ENCODE measurements at places on chromosomes 2 and 18.

DNA sequence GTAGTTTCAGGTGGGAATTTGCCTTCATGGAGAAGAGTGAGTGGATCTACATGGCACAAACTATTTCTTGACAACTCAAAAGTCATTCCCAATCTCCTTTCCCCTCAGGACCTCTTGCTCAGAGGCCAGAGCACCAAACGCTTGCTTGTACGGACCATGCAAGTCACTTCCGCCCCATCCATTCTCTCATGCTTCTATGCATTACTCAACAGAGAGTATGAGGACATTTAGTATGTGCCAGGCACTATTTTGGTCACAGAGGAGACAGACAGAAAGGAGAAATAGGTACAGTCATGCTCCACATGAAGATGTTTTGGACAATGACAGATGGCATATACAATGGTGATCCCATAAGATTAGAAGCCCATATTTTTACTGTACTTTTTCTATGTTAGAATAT is 117.5 kb downstream of the ACTR3 start:
- DNase-seq, result no peak

GRCh38 chr2:158116936-158117335 is 15.3 kb downstream of the UPP2 start:
- DNase-seq, result no peak

- DNase-seq, result no peak
Measured at GRCh38 chr18:8559612-8560186, 49.5 kb upstream of the RAB12 start.

DNA sequence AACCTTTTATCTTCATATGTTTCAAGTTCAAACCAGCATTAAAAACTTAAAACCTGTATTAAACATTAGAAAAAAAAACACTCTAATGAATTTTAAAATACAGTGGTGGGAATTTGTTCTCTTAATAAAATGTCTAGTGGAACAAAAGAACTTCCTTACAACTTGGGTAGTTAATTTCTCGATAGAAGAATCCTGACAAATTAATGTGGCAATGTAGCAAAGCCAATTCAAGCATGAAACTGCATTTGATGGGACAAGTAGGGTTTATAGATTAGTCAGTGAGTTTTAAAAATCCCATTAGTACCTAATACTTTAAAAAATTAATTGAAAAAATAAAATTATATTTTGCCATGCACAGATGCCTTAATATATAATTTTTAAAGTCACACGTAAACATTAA is 59.4 kb downstream of the PDE1A start:
- DNase-seq, result no peak

GRCh38 chr18:76456823-76457222 is 38.2 kb downstream of the ZNF516 start:
- no peak for DNase-seq

GRCh38 chr2:239409976-239410375 is 9.2 kb upstream of the HDAC4 start:
- DNase-seq, result no peak

DNA sequence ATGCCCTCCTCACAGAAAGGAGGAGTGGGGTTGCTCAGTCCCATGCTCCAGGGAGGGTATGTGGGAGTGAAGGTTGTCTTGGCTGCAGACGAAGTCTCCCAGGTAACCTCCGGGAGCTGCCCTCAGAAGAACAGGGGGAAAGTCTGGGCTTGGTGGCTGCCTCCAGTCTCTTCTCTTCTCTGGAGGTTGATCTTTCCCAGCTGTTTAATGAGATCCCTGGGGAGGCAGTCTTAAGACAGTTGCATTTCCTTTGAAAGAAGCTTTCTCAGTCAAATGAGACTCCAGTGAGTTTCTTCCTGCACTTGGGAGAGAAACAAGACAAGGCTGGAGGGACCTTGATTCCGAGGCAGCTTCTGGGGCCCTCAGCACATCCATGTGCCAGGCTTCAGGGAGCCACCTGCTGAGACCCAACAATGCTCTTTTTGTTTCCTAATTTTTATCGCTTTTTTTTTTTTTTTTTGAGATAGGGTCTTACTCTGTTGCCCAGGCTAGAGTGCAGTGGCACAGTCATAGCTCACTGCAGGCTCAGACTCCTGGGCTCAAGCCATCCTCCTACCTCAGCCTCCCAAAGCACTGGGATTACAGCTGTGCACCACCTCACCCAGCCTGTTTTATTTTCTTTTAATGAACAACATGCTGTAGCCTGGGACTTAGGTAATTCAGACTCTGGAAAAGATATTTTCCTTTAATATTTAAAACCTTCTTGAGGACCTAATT is 71.7 kb upstream of the TPO start:
- no peak for DNase-seq

DNA sequence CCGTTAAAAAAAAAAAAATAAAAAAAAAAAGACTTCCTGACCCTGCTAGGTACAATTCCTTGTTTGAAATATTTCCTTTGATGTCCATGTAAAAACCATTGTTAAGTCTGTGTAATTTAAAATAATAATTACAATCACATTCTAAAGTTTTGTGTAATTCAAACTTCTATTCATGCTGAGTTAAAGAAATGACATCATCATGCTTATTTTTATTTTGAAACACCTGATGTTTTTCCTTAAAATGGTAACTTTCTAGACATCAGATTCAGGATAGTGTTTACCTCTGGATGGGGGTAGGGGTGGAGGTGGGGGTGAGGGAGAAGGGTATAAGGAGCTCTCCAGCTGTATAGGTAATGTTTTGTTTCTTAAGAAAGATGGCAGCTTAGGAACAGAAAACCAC is 92.8 kb downstream of the ADCYAP1 start:
- no peak for DNase-seq

GRCh38 chr18:51193621-51194287 is 3.7 kb downstream of the MEX3C start:
- no peak for DNase-seq

DNA sequence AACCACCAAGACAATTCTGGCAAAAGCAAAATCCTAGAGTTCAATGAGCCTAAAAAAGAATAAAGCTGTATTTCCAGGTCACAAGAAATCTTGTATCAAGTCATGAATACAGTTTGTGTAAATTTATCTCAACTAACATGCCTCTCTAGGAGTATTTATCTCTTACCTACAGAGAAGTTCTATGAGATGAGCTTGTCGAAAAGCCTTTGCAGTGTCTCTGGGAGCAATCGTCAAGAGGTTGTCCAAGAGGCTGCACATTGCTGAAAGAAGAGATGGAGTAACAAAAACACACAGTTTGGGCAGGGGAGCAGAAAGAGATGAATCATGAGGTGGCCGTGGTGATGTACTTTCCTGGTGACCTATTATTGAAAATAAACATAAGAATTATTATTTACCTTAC is 112.0 kb upstream of the CD226 start:
- no peak for DNase-seq

GRCh38 chr2:33107690-33108482 is 161.1 kb downstream of the LTBP1 start:
- no peak for DNase-seq

GRCh38 chr2:85704800-85705679 is 10.9 kb downstream of the GNLY start:
- no peak for DNase-seq

GRCh38 chr2:467892-468647 is 180.2 kb upstream of the ALKAL2 start:
- DNase-seq, result no peak

GRCh38 chr2:18455236-18455862 is 105.1 kb downstream of the RDH14 start:
- DNase-seq, result no peak

- DNase-seq, result no peak
Measured at GRCh38 chr2:28610583-28611201, 114.8 kb downstream of the PLB1 start.

DNA sequence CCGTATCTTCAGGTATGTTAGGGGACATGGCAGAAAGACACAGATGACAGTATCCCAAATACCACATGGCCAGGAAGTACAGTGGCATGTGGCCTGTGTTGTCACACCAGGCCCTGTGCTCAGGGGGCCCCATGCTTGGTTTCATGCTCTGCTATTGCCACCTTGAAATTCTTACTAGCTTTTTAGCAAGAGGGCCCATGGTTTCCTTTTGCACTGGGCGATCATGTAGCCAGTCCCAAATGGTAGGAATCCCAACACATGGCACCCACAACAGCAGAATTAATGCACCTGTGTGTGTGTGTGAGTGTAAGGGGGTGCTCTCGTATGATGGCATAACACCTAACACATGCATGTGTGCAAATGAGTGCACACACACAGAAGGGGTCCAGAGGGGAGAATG is 39.2 kb downstream of the MYO7B start:
- no peak for DNase-seq

DNA sequence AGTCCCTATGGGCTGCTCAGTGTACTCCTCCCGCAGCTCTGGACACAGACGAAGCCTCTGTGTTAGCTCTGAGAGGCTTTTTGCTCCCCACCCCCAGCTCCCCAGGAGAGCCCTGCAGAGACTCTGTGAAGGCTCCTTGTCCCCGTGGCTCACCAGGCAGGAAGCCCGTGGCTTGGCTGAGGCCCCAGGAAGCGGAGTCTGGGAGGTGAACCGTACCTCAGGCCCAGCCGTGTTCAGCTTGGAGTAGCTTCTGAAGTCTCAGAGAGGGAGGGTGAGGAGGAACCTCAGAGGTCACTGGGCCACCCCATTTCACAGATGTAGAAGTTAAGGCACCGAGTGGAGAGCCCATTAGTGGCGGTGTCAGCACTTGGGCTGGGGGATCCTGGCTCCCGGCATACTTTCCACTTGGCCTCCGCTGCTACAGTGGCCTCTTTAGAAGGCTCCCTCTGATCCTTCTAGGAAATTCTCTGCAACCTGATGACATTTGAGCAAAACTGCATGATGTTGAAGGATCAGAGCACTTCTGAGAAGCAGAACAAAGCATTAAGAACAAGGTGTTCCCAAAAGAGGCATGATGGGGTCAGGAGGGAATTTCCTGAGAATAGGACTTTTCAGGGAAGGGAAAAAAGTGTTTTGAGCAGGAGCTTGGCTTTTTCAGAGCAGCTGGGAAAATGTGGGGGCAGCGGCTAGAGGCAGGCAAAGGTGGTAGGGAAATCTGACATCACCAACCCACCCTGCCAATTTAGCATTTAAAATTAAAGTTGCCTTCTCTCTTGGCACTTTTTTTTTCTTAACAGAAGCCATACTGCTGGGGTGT is 79.1 kb downstream of the MCFD2 start:
- DNase-seq, result no peak

GRCh38 chr2:57432528-57432927 is 614.1 kb upstream of the VRK2 start:
- no peak for DNase-seq

DNA sequence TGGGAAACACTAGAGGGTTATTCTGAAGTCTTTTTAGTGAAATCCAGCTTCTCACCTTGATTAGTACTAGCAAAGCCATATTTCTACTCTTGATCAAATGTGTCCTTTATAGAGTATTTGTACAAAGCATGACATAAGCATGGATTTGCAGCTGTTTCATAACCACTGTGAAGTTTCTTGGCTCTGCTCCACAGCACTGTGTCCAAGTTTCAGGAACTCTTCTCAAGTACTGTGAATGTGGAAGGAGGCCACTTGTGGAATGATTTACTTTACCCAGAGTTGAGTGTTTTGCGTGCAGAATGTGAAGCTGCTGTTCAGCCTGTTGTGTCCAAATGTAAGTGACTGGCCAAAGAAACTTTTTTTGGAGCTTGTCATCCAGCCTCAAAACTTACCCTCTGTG is 16.2 kb upstream of the MAPRE2 start:
- no peak for DNase-seq

GRCh38 chr2:161421686-161422085 is 5.6 kb downstream of the TBR1 start:
- no peak for DNase-seq

DNA sequence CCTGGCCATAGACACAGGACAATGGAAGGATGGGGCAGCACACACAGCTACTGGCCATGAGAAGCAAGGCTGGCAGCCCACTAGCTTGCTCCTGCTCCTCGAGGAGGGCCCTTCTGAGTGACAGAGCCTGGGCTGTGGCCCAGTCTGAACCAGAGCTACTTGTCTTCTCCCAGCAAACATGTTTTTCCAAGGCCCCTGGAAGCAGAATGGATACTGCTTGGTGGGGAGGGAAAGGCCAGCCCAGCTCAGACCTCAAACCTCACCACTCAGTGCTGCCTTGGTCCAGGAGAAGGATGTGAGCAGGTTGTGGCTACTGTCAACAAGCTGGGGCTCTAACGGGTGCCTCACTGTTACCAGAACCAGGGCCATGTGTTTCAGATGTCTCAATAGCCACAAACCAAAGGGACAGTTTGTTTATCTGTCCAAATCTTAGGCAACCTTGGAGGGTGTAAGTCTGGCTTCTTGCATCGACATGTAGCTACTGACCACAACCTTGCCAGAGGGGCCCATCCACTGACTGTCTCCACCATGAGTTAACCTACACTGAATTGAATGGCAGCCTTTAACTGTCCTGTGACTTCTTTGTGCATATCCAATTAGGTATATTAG is 98.6 kb downstream of the TGFA start:
- DNase-seq, result no peak

- no peak for DNase-seq
Measured at GRCh38 chr2:66428986-66429612, 5.8 kb upstream of the MEIS1 start.

GRCh38 chr2:227824711-227825110 is 11.1 kb downstream of the CCL20 start:
- no peak for DNase-seq

- DNase-seq, result no peak
Measured at GRCh38 chr2:46365913-46366667, 68.9 kb downstream of the EPAS1 start.

DNA sequence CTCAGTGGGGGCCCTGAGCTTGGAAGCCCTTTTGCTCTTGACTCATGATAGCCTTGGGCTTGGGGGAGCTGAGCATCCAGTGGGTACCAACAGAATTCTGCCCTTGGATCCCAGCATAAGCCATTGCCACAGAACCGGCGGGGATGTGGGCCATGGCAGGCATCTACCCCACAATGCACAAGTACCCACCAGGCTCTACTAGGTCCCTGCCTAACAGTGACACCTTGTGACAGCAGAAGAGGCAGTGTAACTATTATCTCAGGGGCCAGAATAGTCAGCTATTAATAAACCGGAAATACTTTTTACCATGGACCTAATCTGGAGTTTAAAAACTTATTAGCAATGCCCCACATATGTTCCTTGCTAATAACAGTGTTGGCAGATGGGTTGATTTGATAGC is 397.2 kb downstream of the TMEM182 start:
- no peak for DNase-seq

GRCh38 chr2:60309336-60309735 is 244.1 kb downstream of the BCL11A start:
- no peak for DNase-seq

DNA sequence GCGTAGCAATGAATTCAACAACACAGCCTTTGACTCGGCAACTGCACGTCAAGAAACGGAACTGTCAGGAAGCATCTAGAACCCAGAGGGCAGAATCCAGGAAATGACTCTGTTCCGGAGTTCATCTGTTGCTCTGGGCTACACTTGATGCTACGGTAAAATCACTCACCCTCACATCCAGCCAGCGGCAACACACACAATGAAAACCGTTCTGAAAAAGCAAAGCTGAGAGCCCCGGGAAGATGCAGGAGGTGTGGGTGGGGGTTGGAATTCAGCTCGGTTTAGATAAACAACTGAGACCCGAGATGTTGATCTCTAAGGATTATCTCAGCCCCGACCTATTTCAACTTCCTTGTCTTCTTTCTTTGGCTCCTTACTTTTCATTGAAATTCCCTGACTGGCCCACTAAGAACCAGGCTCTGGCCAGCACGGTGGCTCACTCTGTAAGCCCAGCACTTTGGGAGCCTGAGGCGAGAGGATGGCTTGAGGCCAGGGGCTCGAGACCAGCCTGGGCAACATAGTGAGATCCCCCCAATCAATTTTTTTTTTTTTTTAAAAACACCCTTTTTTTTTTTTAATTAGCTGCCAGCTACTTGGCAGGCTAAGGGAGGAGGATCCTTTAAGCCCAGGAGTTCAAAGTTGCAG is 13.3 kb upstream of the RAB17 start:
- no peak for DNase-seq

All from GM19239 (cell line).